Naive thymus-derived CD8-positive, alpha-beta T cell (primary cell): ENCODE measurements at places on chromosomes 16 and 17. TPM values are rescaled to one million over a fixed set of nuclear protein-coding genes. Genes with fewer than 3 reads are reported as not detected.

GRCh38 chr16:28879261-28879840 lies 1.1 kb downstream of the ATP2A1 start:
- no peak for DNase-seq

DNA sequence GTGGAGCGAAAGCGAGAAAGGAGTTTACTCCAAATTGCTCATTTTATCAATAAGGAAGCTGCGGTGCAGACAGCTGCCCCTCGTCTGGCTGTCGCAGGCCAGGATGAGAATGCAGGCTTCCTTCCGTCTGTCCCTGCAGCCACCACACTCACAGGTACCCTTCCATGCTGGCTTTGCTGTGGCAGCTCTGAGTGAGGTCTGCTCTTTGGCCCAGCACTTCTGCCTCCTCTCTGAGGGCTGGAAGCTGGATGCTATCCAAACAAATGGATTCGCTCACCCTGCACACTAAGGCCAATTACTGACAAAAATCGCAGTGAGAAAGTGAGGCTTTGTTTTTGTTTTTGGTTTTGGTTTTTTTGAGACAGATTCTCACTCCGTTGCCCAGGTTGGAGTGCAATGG lies 7.0 kb downstream of the ARMC7 start:
- DNase-seq: no peak

DNA sequence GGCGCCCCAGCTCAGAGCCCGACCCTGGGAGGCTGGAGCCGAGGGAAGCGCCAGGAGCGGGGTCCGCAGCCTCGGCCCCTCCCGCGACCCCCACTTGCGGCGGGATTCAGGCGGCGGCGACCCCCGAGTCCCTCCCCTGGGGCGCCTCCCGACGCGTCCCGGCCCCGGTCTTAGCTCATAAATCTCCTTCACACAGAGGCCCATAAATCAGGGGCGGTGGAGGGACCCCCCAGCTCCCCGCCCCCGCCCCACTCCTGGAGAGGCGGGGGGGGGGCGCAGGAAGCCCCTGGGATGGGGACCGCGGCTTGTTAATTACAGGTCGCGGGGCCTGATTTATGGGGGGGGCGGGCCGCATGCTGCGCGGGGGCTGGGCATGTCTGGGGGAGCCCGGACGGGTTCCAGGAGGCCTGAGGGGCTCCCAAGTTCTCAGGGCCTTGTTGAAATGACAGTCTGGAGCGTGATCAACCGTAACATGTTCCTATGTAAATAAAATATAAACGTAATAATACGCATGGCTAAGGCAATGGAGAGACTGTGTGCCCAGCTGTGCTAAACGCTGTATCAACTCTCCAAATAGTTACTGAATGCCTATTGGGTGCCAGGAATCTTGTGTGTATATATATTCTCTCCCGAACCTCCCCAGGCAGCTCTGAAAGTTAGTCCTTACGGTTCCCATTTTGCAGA lies 10.0 kb upstream of the BHLHA9 start:
- no peak for DNase-seq

DNA sequence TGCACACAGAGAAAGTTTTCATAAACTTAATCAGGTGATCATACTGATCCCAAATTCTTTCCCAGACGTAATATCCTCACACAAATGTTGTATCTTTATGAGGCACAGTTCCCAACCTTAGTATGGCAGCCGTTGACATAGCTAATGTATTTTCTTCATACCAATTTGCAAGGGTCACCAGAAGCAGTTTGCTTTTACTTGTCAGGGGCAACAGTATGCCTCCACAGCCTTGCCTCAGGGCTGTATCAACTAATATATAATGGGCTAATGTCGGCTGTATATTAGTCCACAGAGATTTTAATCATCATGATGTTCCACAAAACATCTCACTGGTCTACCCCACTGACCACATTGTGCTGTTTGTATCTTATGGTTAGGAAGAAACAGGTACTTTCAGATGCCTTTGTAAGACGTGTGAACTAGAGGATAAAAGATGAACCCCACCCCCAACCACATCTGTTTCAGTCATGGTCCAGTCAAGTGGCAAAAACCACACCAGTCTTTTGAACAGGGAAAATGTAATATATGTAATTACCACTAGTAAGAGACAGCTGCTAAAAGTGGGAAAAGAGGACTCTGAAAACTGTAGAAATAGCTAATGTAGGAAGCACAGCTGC lies 55.2 kb downstream of the GAN start:
- DNase-seq: no peak

DNA sequence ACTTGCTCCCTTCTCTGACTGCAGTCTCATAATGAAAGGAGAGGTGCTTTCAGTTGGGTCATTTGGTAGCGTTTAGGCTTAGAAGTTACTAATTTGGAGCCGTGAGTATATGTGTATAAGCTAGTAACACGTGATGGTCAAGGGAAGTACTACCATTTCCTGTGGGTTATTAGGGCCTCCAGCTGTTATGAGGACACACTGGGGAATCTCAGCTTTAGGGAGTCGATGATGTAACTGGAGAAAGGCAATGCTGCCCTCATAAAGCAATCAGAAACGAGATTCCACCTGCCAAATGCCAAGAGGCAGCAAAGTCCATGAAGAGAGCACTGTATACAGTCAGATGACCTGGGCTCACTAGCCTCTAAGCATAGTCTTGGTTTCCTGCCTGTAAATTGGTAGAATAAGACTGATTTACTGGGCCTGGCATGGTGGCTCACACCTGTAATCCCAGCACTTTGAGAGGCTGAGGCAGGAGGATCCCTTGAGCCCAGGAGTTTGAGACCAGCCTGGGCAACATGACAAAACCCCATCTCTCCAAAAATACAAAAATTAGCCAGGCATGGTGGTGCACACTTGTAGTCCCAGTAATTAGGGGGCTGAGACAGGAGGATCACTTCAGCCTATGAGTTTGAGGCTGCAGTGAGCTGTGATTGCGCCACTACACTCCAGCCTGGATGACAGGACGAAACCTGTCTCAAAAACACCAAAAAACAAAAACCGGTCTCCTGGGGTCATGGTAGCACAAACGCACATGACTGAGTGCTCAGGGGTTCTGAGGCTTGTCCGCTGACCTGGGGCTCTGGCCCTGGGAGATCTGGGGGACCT lies 53.0 kb downstream of the SF3B3 start:
- no peak for DNase-seq

DNA sequence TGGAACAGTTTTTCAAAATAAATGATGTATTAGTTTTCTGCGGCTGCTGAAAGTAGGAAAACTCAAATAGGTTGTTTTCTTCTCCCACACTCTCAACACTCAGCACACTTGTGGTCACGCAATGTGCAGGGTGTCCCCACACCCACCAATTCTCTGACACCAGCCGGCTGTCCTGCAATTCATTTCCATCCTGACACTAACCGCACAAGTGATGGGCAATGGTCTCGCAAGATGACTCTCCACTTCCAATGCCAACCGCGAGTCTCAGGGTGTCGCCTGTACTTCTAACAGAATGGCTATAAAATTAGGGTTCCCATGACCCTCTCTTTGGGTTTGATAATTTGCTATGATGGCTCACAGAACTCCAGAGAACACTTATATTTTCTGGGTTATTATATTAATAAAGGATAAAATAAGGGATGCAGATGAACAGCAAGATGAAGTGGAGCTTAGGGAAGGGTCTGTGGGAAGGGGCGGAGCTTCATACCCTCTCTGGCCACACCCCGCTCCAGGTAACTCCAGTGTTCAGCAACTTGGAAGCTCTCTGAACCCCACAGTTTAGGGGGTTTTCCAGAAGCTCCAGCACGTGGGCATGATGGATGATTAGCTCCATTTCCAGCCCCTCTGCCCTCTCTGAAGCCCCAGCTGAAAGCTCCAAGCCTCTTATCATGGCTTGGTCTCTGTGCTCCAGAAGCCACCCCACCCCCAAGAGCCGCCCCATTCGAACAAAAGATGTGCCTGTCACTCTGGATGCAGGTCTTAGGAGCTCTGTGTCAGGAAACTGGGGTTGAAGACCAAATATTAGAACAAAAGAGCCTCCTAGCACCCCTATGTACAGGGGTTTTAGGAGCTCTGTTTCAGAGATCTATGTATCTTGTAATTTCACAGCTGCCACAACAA lies 19.8 kb downstream of the TAF1C start:
- no peak for DNase-seq

DNA sequence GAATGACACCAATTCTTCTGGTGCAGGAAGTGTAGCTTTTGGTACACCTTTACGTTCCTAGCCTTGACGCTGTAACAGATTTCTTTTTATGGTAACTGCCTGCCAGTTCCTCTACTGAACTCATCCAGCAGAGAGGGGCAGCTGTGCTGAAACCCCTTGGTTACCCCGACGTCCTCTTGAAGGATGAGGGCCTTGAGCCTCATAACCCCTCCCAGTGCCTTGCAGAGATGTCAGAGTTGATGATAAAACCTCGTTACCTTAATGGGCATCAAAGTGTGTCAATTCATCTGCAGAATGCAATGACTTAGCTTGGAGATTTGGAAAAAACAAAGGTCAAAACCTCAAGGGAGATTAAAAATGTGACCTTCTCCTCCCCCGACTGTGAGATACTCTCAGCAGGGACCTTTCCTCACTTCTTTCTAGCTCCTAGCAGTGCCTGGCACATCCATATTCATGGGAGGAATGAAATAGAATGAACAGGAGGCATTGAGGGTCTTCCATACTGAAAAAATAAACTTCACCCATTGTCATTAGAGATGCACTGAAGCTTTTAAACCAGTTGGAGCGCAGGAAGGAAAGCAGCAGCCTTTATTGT lies 69.2 kb downstream of the SDR42E1 start:
- no peak for DNase-seq

DNA sequence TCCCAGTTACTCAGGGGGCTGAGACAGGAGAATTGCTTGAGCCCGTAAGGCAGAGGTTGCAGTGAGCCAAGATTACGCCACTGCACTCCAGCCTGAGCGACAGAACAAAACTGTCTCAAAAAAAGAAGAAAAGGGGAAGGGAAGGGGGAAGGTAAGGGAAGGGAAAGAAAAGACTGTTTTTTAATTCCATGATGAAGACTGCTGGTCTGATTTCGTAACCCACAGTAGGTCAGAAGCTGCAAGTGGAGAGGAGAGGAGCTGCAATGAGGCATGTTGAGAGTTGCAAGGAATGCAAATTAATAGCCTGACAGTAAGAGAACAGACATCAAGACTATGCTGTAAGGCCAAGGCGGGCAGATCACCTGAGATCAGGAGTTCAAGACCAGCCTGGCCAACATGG lies 33.3 kb downstream of the HELZ start:
- DNase-seq: no peak

DNA sequence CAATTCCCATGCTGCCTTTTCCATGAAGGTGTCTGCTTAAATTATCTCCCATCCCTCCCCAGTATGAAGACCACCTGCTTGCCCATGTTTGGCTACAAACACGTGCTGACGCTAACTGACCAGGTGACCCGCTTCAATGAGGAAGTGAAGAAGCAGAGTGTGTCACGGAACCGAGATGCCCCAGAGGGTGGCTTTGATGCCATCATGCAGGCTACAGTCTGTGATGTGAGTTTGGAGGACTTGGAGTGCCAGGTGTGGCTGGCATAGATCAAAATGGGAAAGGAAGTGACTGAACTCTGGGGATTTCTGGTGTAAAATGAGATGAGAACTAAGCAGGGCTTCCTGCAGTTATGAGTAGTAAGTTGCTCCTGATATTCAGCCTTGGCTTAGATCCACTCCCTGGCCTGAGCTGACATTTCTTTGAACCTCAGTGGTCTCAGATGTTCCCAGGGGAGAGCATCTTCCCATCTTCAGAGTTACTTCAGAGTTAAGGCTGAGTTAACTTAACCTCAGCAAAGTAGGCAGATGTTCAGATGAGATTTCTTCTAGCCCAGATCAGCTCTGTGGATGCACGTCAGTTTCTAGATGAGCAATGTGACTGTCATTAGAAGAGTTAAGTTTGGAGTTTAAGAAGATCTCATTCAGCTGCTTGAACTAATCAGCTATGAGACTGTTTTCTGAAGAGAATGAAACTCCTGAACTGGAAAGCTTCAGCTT lies 32.7 kb downstream of the ITGB3 start:
- DNase-seq: no peak

GRCh38 chr16:3655396-3656159 lies 1.1 kb downstream of the DNASE1 start:
- no peak for DNase-seq

- no peak for DNase-seq
These were observed 119.4 kb downstream of the USP31 start for GRCh38 chr16:23029733-23030420.

- no peak for DNase-seq
These were observed 671 bp upstream of the EDC4 start for GRCh38 chr16:67872131-67872630.

DNA sequence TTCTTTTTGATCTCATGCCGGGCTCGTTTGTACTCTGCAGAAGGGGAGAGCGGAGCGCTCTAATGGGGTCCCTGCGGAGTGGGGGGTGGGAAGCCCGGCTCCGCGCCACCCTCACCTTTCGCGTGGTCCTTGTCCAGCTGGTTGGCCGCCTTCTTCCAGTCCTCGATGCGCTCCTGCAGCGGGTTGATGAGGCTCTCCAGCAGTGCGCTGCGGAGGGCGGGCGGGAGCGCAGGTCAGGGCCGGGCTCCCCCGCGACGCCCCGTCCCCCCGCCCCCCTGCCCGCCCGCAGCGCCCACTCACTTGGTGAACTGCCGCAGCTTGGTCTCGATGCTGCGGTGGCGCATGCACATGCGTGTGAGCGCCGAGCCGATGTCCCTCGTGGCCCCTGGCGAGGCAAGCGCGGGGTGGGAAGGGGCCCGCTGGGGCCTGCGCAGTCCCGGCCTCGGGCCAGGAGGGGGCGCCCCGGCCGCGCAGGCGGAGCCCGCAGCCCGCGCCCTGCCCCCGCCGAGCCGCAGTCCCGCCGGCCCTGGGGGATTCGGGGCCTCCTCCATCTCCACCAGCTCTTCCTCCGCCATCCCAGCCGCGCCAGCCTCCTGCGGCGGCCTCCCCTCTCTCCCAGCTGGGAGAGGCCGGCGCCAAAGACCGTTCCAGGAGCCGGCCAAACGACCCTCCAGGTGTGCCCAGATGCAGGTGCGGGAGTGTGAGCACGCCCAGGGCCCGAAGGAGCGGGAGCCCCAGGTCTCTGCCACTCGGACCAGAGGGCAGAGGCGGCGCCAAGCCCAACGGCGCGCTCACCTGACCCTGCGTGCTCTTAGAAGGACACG lies 6.0 kb downstream of the MTSS2 start:
- peak; percentile 40 for DNase-seq

DNA sequence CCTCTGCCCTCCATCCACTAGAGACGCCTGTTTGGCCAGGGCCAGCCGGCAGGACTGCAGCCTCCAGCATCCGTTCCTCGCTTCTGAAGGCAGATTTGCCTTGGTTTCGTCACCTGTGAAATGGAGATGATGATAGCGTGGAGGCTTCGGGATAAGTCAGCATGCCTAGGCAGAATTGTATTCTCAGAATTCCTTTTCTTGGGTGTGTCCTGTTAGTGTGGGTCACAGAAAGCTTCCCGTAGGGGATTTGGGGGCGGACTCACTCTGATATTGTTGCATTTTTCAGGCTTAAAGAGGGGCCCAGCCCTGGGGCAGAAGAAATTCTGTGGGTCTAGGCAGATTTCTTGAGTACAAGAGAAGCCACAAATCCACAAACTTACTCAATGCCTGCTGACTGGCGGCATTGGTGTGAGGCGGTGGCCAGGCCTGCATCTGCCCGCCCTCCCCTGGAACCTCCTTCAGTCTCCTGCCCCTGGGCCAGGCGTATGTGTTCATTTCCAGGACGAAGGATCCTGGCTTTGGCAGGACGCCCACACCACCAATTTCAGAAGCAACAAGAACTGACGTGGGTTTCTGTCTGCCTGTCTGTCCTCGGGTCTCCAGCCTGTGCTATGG lies 17.6 kb downstream of the CCDC42 start:
- no peak for DNase-seq

- no peak for DNase-seq
These were observed 1.9 kb upstream of the DHRS13 start for GRCh38 chr17:28904800-28905199.

Gene BAIAP3
- total RNA-seq: 3.0 TPM

Gene CD300E
- total RNA-seq: not detected

Gene PRM1
- not detected for total RNA-seq

Gene WSCD1
- not detected for total RNA-seq

Gene RASL10B
- 0.38 TPM for total RNA-seq

Gene CCDC144A
- 3.7 TPM for total RNA-seq
